Islet precursor cell (in vitro differentiated cells): ENCODE measurements at places on chromosomes 4 and X.

GRCh38 chr4:142100941-142101340 is 464.6 kb downstream of the IL15 start:
- no peak for DNase-seq

- no peak for DNase-seq
These were observed 157.8 kb upstream of the TLL1 start for GRCh38 chr4:165715211-165715610.

DNA sequence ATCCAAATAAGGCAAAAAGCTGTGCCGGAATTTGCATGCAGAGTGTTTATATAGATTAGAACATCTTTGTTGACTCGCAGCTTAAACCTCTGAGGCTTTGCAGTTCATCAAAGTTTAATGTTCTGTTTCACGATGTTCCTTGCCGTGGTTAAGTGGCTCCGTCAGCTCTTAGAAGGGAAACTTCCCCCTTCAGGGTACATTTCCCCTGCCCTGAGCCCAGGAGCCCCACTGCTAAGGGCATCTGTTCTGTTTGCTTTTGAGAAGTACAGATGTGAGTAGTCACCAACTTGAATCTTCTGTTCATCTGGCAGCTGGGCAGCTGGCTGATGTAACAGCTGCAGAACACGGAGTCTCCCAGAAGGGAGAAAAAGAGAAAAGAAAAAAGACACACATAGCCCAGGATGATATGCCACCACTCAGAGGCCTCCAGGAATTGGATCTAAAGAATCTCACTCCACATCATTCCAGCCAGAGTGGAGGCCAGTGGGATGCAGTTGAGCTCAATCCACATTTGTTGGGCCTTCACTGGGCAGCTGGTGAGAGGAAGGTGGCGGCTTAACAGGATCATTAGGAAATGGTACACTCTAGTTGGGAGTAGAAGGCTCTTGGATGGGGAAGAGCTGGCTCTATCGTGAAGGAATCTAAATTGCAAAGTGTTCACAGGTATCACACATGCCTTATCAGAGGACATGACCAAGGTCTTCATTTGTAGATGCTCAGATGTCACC is 178.7 kb upstream of the RBPJ start:
- DNase-seq, result no peak

DNA sequence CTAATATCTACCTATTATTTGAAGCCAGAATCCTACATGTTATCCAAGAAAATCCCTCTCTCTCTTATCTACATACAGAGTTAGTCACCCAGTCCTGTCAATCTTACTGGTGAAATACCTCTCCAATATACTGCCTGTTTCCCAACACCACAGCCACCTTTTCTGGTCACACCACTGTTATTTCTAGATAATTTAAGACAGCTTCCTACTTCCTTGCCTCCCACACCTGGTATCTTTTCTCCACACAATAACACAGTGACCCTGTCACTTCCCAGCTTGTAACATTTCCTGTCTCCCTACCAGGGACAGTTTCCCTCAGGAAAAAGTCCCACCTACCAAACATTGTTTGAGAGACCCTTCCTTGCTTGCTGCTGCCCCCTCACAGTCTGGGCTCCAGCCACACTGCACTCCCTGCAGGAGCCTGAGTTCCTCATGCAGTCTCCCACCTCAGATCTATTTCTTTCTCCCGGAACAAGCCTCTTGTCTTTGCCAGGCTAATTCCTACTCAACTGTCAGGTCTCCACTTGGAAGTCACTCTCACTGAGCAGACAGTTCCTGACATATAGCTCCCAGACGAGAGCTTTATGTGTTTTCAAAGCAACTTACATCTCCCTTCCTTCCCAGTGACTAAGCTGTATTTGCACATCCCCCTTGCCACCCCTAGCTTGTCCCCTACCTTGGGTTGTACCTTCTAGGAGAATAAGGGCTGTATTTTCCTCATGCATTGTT is 73.6 kb upstream of the QRFPR start:
- DNase-seq, result peak; percentile 54

DNA sequence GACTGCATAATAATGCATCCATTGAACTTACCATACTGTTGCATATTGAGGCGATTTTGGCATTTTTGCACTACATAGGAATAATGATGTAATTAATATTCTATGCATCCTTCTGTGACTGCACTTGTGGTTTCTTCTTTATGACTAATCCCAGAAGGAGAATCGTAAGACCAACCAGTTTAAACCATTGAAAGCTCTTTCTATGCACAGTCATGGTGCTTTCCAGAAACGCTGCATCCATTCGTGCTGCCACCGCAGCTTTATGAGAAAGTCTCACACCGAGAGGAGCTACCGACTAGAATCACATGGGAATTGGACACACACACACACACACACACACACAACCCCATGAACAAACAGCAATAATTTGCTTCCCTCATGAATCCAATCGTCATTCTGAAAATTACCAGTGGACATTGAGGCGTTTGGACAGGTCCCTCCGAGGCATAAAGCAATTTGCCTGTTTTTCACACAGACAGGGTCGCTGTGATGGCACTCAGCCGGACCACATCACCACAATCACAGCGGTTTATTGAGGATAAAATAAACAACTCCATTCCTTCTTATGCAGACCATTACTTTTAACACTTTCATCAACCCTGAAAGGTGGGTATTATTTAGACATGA is 64.2 kb downstream of the PACRGL start:
- no peak for DNase-seq

DNA sequence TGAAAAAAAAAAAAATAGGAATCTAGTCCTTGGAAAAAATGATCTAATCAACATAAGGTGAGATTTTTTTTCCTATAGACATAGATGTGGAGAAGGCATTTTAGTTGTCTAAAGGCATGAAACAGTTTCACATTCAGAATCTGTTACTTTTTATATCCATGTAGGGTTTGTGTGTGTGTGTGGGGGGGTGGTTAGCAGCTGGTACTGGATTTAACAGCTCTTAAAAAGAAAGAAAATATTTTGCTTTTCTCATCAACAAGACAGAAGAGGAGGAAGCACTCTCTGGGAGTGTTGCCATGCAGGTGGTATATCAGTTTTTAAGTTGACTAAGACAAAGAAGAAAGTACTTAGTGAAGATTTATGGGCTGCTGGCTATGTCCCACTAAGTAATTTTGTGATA is 122.3 kb downstream of the VCX3B start:
- DNase-seq, result no peak

- no peak for DNase-seq
These were observed 68.4 kb downstream of the PDLIM5 start for GRCh38 chr4:94519925-94520789.

DNA sequence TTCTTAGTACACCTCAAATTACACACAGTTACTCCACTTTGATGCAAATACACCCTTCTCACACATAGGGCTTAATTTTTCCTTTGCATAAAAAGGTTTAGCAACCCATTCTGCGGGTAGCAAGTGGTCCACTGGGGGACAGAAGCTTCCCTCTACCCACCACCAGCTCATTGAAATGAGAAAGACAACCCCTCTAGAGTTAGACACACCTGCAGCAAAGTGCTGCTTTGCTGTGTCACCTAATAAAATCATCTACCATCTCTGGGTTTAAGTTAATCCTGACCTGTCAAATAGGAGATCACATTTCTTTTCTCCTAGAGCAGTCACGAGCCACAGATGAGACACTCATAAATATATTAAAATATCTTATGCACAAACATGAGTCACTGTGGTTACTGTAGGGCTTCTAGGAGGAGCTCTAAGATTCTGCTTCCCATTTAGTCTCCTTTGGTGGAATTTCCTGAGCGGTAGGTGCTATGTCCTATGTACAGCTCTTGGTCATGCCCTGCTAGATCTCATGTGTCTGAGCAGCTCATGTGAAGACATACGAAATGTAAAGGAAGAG is 11.9 kb downstream of the BMX start:
- no peak for DNase-seq

- DNase-seq, result no peak
These were observed 1852.2 kb upstream of the IGFBP7 start for GRCh38 chr4:58962424-58962823.

GRCh38 chrX:43853225-43853828 is 28.9 kb downstream of the MAOB start:
- DNase-seq, result no peak

DNA sequence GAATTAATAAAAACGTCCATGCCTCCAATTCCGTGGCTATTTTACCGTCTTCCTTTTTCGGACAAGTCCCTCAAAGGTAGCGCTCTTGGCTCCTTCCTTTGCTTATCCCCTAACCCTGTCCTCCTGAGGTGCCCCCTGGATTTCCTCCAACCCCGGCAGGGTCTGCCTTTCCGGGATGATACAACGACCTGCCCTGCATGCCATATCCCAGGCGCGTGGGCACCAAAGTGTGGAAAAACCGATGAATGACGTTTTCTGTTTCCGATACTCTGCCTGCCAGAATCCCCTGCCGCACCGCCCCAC is 706 bp upstream of the CSTF2 start:
- no peak for DNase-seq

GRCh38 chr4:88535090-88535755 is 11.6 kb upstream of the PYURF start:
- DNase-seq, result no peak

GRCh38 chrX:101787934-101788333 is 128.3 kb upstream of the ARMCX2 start:
- DNase-seq, result no peak
